GF-D8 (cell line): ENCODE measurements at places on chromosomes 12 and 14.

DNA sequence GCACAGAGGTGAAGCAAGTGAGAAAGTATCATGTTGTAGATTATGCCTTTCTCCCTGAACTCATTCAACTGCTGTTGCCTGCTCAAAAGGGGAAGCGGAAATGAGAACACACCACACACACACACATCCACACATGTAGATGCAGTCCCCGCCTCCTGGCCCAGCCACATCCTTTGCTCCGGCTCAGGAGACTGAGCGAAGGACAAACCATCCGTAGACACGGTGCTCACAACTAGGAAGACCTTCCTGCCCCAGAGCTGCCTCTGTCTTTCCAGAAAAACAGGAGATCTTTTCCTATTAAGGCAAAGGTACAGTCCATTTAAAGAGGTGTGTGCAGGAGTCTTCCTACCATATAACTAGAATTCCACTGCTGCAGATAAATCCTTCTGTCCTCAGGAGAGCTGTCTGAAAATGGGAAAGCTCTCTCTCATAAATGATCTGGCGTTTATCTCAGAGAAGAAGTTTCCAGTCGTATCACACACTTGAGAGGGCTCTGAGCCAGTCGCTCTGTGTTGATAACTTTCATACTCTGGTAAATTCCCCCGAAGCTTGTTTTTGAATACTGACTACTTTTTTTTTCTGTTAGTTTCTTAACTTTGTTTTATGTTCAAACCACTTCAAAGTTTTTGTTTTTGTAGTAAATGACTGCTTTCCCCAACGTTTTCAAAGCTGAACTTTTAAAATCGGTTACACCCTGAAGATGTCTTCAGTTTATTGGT, at the start of gene TESPA1:
Gene TESPA1, minus strand, starts transcription at position 105 of the 719 bp plus-strand sequence. CDS start 10,200 bp downstream, outside the sequence.
- peak; percentile 83 for DNase-seq

DNA sequence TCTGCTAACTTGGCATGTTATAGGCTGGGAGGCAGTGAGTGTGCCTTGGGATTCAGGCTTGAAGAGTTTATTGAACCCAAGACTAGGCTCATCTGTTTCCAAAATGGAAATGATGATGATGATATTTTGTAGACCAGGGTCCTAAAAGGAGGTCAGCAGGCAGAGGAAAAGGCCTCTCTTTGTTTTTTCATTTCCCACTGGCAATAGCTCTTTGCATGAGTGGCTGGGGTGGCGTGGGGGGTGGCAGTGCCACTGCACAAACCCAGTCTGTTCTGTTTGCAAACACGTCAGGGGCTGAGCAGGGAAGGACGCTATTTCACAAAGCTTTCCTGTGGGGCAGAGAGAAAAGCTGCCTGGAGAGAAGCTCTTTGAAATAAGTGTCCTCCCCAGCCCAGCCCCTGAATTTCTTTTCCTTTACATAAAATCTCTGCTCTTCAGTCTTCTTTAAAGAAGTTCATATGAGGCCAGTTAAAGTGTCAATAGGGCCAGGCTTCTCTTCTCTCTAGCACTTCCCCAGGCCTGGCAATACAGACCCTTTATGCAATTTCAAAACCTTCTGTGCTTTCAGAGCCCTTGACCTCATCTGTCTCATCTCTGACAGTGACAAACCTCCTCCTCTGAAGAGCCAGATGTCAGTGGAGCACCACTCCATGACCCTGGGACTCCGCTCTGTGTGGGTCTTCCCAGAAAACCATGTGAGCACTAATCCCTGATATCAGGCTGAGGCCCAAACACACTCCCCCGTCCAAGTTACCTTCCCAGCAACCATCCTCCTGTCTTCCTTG, 72.8 kb downstream of the ZNF664 start:
- no peak for DNase-seq

- DNase-seq, result no peak
Measured at GRCh38 chr14:38197001-38197783, 10.5 kb upstream of the SSTR1 start.

DNA sequence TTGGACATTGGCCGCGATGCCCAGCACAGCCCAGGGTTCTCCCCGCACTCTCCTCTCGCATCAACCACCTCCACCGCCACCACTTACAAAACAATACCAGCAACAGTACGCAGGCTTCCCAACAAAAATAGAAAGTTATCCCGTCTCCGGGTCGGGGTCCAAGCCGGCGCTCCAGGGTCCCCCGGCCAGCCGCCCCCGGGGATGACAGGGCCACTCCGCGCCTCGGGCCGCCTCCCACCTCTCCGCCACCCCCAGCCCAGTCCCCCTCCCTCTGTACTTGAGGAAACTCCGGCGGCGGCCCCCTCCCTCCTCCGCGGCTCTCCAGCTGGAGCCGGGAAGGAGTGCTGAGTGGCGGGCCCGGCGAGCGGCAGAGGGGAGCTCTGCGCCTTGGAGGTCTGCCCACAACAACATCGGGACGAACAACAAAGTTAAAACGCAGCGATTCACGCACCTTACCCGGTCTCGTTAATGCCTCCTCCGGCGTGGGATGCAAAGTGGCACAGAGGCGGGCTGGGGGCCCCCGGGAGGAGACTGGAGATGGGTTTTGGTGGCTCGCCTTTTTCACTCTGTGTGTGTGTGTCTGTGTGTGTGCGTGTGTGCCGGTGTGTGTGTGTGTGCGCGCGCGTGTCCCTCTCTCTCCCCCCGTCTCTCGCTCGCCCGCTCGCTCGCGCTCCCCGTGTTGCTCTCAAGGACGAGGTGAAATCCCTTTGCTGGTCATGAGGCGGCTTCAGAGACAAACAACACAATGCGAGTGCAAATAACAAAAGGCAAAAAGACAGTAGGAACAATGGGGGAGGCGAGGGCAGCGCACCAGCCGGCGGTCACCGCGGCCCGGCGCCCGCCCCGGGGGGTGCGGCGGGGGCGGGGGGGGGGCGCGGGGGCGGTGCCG, 386.8 kb downstream of the BCAT1 start:
- DNase-seq, result no peak

- DNase-seq, result no peak
Measured at GRCh38 chr12:24591715-24592440, 357.0 kb downstream of the BCAT1 start.

DNA sequence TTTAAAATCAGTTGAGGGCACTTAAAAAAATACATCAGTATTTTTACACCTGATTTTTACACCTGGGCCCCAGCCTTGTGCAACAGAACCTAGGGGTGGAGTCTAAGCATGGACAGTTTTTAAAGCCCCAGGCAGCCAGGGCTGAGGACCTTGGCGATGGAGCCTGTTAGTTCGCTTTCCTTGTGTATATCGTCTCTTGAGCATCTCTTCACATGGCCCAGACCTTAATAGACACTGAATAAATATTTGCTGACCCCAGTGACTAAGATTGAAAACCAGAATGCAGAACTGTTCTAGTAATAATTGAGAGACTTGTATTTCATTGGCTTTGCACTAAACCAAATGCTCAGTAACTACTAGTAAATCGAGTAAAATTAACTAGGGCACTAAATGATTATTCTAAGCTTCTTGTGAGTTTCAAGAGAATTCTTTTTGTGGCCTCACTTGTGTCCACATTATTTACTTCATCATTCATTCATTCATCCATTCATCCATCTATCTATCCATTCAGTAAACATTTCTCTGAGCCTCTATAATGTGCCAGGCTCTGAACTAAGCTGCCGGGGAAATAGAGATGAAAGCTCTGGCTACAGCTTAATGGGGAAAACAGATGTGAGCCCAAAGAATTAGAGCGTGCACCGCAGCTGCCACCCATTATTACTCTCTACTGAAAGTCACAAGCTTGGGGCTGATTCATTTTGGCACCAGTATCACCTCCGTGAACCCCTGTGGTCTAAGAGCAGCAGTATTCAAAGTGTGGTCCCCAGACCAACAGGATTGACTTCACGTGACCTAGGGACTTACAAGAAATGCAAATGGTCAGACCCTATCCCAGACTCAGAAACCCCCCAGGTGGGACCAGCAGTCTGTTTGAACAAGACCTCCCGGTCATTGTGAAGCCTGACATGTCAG, 30.7 kb upstream of the BCL7A start:
- no peak for DNase-seq

DNA sequence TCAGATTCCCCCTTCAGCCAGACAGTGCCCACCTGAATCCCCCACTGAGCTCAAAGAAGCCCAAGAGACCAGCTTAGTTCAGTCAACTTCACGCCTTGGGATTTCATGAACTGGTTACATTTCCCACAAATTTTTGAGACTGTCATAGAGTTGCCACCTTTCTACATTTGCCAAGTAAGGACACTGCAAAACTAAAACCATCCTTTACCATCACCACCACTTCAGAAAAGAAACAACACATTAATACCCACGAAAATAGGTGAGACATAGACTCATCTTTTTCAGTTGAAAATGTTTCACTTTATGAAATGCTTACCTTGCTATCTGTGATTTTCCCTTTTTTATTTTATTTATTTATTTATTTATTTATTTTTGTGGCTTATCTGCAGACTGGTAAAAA, 16.1 kb downstream of the CMKLR1 start:
- no peak for DNase-seq

- DNase-seq, result no peak
Measured at GRCh38 chr12:120025640-120026039, 36.6 kb downstream of the BICDL1 start.

- DNase-seq, result no peak
Measured at GRCh38 chr14:30082486-30082885, 154.8 kb upstream of the PRKD1 start.

GRCh38 chr12:49476091-49476490, 62.7 kb upstream of the KCNH3 start:
- DNase-seq, result no peak

DNA sequence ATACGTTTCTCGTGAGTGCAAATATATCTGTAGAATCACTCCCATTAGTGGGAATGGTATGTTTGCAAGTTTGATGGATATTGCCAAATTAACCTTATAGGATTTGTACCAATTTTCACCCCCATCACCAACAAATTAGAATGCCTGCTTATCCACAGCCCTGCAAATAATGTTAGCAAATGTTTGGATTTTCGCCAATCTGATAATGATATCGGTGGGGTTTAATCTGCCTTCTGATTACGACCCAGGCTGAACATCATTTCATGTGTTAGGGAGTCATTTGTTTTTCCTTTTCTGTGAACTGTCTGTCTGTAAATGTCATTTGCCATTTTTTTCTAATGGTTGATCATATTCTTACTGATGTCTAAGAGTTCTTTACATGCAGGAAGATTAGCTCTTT, 4.1 kb upstream of the DAZAP2 start:
- no peak for DNase-seq

GRCh38 chr12:42809226-42809625, 219.7 kb upstream of the PRICKLE1 start:
- no peak for DNase-seq

GRCh38 chr12:80692114-80692513, 15.3 kb upstream of the MYF6 start:
- DNase-seq, result no peak

GRCh38 chr12:3620856-3621255, 129.9 kb downstream of the PRMT8 start:
- DNase-seq, result no peak

DNA sequence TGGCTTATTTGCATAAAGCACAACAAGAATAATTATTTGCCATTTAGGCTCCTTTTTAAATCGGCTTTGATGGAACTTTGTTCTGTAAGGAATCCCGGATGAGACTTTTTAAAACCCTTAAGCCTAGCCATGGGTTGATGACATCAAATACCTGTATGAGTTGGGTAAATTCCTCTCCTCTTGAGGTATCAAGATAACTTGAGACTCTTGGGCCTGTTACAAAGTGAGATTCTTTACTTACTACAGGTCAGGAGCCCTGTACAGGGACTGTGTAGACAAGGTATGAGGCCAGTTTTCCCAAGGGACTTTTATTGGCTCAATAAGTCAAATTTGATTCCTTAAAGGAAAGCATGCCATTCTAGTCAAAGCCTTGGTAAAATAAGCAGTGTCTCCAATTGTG, 68.8 kb downstream of the HSD17B6 start:
- DNase-seq, result no peak

DNA sequence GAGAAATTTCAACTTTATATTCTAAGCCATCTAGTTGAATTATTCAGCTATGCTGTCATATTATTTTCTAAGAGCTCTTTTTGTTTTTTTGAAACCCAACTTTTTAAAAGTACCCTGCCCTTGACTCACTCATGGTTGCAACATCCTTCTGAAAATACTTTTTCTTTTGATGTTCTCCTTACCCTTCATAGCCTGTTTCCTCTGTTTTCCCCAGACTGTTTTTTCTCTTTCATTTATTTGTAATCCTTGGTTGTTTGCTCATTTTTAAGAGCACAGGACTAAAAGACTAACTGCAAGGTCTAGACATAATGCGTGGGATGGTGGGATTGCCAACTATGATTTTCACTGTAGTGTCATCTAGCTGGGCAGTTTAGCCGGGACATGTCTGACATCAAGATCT, 21.2 kb upstream of the CDKL1 start:
- no peak for DNase-seq

- no peak for DNase-seq
Measured at GRCh38 chr14:40955131-40955505, 651.6 kb upstream of the LRFN5 start.

DNA sequence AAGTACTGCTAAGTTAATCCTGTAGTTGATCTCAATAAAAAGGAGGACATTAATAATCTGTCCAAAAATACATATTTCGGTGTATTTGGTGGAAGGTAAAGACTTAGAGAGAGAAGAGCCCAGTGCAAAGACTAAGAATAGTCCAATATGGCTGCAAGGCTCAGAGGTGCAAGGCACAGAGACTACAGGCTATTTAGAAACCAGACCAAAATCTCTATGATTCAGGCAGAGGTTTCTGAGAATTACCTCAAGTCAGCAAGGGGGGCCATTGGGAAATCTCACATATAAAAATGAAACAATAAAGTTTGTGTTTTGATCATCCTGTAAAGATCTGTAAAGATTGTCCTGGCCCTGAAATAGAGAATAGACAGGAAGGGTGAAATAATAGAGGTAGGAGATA, 1173.0 kb downstream of the VRK1 start:
- no peak for DNase-seq

DNA sequence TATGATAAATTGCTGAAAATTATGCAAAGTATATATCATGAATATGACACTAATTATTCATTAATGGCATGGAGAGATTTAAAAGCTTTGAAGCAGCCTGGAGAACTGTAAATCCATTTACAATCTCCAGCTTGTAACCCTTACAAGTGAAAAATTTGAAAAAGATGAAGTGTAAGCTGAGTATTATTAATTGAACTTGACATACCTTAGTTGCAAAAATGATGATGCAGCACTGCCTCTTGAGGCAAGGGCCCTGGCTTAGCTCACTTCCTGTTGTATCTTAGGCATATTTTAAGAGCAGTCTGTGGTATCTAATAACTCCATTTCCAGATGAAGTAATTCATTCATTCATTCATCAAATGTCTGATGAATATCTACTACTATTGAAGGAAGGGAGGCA, 158.6 kb downstream of the ANO4 start:
- DNase-seq, result no peak

GRCh38 chr14:88272390-88273269, 50.4 kb downstream of the KCNK10 start:
- DNase-seq, result no peak
